ENCODE measurements at places on chromosomes 4 and X.

GRCh38 chr4:125735102-125735501, 420.3 kb downstream of the FAT4 start:
- peak; percentile 67 for DNase-seq

GRCh38 chrX:627510-627981, 3.0 kb upstream of the SHOX start:
- DNase-seq, result no peak

DNA sequence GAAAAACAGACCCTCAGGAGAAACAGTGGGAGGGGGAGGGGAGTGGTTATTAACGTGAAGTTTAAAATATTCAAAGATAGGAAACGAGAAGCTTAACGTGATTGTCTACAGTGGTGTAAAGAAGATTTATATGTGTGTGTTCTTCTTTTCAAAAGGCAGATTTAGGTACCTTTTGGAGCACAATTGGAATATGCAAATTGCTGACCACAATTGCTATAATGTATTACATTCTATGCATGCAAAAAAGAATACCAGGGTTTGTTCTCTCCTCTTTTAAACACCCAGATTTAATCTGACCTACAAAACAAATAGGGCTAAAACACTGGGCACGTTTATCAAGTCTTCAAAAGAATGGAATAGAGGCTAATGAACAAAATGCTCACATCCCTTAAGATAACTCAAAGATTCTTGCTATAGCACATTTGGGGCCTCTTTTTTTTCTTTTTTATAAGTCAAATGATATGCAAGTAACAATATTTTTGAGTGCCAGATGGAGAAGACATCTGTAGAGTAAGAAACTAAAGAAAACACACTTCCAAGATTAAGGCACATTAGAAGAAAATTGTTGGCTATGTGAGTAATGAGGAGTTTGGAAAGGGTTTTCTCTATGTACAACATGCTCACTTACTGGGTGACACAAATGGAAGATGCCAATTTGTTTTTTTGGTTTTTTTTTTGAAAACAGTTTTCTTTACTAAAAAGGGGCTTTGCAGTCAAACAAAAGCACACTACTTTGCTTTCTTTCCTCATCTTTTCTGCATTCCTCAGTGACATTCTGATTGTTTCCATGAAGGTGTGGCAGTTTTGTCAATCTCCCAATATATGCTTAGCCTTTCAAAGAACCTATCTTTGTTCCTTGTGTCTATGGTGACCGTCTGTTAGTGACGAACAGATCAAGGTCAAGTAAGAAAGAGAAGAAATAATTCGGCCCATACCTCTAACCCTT, 240.3 kb downstream of the PALLD start:
- DNase-seq, result no peak

DNA sequence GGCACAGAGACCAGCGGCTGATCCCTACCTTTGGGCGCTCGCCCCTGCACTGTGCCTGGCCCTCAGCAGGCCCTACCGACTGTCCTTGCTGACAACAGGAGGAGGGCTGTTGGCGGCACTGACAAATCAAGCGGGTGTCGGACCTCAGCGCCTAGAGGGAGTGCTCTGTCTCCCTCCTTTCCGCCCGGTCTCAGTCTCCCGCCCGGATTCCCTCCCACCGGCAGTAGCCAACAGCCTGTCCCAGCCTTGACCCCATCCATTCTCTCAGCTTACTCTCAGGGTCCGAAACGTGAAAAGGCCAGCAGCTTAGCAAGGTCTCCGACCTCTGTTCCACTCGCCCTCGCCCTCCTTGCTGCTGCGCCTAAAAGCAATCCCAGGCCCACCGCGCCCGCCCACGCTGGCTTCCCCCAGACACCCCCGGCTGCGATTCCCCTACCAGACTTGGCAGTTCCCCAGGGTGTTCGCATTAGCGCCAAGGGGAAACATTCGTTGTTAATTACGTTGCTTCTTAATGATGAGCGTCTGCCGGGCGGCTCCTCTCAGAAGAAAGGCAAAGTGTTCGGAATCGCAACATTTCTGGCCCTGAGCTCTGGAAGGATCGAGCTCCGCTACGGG, 96.2 kb downstream of the SOWAHB start:
- no peak for DNase-seq

DNA sequence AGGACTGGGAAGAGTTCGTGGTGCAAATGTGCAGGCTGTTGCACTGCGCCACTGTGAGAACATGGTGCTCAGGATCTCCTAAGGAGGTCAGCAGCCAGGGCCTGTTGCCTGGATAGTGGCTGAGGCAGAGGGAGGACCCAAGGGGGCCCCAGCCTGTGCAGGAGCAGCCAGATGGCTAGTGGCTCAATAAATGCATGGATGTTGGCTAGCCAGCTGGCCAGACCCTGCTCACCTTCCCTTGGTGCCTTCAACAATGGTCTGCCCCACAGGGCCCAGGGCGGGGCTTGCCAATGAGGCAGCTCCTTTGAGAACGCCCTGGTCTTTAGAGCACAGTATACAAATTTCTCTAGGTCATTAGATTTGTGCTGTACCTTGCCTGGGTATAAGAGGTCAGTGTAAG, 67.4 kb downstream of the TNIP2 start:
- DNase-seq, result no peak

GRCh38 chr4:26719954-26720552, 136.2 kb downstream of the TBC1D19 start:
- DNase-seq, result peak; percentile 28

GRCh38 chr4:82076809-82077208, 297.0 kb downstream of the HNRNPD start:
- no peak for DNase-seq

GRCh38 chr4:78656968-78657445, 105.4 kb downstream of the ANXA3 start:
- DNase-seq, result no peak

DNA sequence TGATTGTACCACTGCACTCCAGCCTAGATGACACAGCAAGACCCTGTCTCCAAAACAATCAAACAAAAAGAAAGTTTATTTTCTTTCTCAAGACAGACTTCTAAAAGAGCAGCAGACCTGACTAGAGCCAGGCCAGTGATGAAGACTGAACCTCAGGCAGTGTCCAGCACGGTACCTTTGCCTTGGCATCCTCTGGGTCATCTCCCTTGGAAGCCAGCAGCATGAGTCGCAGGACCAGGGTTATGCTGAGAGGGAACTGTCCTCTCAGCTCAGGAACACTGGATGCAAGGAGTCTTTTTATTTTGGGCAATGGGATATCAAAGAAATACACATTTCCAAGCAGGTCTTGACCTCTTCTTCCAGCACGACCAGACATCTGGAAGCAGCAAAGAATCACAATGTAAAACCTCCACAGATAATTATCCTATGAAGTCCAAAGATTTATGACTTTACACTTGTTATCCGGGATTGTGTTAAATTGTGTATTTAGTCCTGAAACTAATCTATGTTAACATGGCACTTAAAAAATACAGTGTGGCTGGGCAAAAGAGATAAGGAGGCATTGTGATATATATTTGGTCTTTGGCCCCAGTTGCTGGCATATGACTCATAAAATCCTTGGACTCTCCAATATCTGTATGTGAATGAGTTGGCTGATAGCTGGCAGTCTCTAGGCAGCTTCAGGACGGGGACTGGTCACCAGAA, 66.0 kb upstream of the DDX60 start:
- no peak for DNase-seq

GRCh38 chr4:84878546-84878945, 87.9 kb downstream of the WDFY3 start:
- no peak for DNase-seq

GRCh38 chr4:146222313-146222712, 8.0 kb downstream of the REELD1 start:
- no peak for DNase-seq

DNA sequence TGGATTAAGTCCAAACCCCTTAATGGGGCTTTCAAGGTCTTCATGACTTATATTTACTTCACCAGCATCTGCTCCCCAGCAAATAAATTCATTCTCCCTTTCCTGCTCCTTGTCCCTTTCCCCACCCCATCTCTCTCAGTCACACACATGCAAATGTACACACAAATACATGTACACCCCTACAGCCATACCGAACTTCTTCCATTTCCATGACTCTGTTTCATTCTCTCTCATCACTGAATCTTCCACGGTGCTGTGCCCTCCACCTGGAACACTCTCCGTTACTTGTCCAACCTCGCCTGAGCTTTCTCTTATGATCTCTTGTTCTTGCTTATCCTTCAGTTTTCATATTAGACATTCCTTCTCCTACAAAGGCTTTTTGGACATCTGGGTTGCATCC, 22.0 kb upstream of the RPA4 start:
- no peak for DNase-seq

GRCh38 chr4:159042868-159043267, 60.0 kb upstream of the RAPGEF2 start:
- no peak for DNase-seq

- no peak for DNase-seq
These were observed 1.8 kb upstream of the BCORL1 start for GRCh38 chrX:129980540-129981199.

DNA sequence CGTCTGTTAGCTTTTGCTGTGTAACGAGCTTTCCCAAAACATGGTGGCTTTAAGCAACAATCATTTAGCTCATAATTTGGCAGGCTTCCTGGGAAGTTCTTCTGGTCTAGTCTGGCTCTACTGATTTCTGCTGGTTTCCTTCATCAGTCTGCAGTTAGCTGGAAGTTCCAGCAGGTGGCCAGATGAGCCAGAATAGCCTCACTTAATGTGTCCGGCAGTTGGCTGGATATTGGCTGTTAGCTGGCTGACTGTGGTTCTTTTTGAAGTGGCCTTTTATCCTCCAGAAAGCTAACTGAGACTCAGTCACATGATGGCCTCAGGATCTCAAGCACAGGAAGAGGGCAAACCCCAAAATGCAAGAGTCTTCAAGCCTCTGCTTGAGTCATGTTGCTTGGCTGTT, 34.9 kb downstream of the FTHL17 start:
- peak; percentile 9 for DNase-seq

GRCh38 chrX:137195296-137195695, 161.5 kb upstream of the GPR101 start:
- no peak for DNase-seq

- no peak for DNase-seq
These were observed 1351.6 kb upstream of the PABPC4L start for GRCh38 chr4:135553213-135553612.

- no peak for DNase-seq
These were observed 370.3 kb upstream of the NOCT start for GRCh38 chr4:138645289-138645688.

GRCh38 chr4:80138551-80139538, 58.5 kb upstream of the PRDM8 start:
- DNase-seq, result no peak

DNA sequence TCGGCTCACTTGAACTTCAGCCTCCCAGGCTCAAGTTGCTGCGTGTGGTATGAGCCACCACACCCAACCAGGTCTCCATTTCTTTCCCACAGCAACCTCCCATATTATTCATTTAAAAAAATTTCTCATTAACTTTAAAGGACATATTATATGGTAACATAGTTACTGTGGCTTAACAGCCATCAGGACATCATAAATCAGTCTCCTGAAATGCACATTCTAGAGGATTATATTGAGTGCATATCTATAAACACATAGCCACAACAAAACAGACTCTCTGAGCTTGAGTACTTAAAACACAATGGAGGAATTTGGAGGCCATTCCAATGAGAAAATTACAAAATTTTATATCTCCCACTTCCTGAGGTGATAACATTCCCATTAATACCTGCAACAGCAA, 61.5 kb downstream of the CORIN start:
- DNase-seq, result no peak

DNA sequence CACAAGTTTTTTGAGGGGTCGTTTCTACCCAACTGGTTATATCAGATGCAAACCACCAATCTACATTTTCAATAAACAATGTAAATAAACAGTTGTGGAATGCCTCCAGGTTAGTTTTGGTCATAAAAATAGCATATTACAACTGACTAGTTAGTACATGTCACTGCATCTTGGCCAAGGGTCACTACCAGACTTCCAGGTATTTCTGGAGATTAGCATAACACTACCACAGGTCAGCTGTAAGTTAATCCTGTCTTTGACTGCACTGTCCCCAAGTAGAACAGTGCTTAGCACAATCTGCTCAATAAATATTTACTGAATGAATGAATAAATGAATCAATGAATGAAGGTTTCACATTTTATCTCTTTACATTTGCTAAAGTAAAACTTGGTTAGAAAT, 64.4 kb downstream of the TBC1D19 start:
- no peak for DNase-seq

DNA sequence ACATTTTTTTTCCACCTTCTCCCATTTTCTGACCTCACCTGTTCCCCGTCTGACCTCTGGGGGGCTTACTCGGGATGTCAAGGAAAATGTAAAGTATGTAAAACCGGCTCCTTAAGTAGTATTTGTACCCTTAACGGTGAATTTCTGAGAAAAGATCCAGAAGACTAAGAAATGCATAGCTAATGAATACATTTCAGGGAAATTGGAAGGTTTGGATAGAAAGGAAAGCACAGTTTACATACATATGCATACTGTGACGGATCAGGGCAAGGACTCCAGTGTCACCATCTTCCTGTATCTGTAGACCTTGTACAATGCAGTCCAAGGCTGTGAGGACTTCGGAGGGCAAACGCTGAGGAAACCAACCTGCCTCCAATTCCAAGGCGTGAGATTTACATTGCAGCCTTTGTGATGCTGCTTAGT, 2185.9 kb upstream of the TENM3 start:
- no peak for DNase-seq

DNA sequence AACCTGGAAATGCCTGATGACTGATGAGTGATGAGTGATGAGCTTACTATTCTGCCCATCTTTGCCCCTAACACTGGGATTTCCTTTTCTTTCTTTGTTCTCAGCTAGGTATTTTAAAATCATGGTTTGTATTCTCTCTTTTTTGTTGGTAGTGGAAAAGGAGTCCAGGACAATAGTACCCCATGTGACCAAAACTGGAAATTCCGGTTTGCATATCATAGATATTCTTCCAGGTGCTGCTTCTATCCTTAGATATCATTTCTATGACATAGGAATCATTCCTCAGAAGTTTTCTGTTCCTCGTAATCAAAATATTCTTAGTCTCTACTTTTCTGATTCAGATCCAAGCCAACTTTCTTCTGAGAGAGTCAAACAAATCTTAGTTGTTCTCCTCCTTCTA, 320.5 kb upstream of the TET2 start:
- no peak for DNase-seq

Measured in fibroblast of the conjunctiva (primary cell).